ENCODE measurements at places on chromosomes 4 and X.

DNA sequence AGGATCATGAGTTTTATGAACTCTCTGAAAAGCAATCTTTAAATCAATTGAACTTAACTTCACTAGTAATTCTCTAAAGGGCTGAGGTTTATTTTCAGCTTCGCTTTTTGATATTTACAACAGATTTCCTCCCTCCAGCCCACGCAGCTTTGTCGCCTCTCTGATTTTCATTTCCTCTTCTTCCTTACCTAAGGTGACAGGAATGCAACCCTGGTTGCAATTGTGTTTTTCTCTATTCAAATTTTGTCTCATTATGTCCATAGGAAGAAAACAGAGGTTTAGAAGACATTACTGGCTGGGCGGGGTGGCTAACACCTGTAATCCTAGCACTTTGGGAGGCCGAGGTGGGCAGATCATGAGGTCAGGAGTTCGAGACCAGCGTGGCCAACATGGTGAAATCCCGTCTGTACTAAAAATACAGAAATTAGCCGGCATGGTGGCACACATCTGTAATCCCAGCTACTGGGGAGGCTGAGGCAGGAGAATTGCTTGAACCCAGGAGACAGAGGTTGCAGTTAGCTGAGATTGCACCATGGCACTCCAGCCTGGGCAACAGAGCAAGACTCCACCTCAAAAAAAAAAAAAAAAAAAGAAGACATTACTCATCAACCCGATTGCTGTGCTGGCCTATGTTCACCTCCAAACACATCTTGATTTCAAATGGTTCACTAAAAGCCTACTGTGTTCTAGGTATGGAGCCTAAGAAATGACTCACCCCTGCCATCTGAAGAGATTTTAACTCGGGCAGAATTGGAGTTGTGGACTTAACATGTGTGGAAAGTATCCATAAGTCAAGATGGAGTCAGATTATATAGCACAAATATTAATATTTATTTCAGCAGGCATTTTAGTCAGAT lies 36.8 kb downstream of the VSIG4 start:
- no peak for DNase-seq

GRCh38 chr4:41514766-41515481 lies 23.0 kb upstream of the LIMCH1 start:
- DNase-seq = no peak

DNA sequence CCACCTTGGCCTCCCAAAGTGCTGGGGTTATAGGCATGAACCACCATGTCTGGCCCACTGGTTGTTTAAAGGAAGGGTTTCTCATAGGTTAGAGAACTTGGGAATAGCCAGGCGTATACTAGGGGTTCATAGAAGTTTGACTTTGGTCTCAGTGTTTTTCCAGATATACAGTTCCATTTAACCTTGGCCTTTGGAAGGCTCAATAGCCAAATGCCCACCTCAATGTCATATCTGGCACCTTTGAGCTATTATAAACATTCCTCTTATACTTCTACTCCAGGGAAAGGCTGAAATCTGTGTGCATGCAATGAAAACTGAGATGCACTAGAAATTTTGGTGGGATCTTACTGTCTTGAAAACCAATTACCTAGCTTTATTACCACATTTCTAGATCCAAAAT lies 47.5 kb upstream of the PROM1 start:
- no peak for DNase-seq

- DNase-seq = no peak
These were observed 14.7 kb downstream of the CNOT6L start for GRCh38 chr4:77804471-77804870.

GRCh38 chr4:81207828-81208227 lies 7.2 kb downstream of the PRKG2 start:
- DNase-seq = peak; percentile 44

- no peak for DNase-seq
These were observed 197.2 kb downstream of the NR3C2 start for GRCh38 chr4:148245015-148245414.

DNA sequence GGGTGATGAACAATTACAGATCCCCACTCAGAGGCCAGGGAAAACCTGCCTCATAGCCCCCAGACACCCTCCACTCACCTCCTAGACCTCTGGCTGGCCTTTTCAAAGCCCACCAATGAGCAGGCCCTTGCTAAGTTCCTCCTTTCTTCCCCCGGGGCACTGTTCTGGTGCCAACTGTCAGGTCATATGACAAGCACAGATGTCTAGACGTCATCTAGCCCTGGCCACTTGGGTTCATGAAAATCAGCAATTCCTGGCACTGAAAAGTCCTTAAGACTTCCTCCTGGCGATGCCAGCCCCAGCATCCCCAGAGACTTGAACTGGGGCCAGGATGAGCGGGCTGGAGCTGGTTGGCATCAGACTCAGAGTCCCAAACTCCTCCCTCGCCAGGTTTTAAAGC lies 115.6 kb upstream of the NALF2 start:
- DNase-seq = no peak

- no peak for DNase-seq
These were observed 145.6 kb downstream of the AMELX start for GRCh38 chrX:11438767-11439166.

- DNase-seq = peak; percentile 34
These were observed 18.4 kb downstream of the IL21 start for GRCh38 chr4:122602277-122603142.

DNA sequence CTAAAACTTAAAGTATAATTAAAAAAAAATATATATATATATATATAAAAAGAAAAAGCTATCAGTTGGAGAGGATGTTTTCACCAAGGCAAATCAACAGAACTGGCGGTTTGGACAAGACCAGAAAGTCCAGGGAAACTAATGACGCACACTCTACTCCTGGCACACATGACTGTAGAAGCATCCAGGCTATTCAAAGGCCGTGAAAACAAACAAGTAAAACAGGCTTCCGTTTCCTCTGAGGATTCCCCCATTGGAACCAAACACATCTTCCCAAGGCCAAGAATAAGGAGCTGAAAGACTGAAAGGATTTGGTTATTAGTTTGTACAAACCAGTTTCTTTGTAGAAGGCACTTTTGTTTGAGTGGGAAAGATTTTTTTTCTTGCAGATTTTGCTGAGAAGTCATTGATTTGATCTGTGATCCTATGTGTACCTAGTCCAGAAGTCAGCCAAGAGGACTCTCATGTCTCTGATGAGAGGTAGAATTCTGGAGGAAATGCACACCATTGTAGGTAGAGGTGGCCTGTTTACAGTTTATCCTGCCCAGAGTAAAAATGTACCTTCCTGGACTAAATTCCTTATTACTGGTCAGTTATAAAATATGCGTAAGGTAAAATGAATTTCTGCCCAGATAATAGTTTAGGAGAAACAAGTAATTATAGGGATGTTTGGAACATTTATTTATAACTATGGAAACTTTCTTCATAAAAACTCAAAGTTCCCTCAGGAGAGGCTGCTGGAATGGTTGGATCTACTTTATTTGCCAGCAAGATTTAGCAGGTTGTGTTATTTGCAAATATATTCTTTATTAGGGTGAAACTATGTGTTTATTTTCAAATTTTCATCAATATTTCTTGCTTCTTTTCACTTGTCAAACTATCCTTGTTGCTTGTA lies 66.5 kb downstream of the DMP1 start:
- peak; percentile 40 for DNase-seq

GRCh38 chr4:3526456-3526855 lies 5.8 kb downstream of the LRPAP1 start:
- DNase-seq = no peak

GRCh38 chr4:169658196-169658595 lies 37.8 kb downstream of the CLCN3 start:
- no peak for DNase-seq

GRCh38 chrX:66014084-66014483 lies 25.8 kb downstream of the VSIG4 start:
- no peak for DNase-seq

DNA sequence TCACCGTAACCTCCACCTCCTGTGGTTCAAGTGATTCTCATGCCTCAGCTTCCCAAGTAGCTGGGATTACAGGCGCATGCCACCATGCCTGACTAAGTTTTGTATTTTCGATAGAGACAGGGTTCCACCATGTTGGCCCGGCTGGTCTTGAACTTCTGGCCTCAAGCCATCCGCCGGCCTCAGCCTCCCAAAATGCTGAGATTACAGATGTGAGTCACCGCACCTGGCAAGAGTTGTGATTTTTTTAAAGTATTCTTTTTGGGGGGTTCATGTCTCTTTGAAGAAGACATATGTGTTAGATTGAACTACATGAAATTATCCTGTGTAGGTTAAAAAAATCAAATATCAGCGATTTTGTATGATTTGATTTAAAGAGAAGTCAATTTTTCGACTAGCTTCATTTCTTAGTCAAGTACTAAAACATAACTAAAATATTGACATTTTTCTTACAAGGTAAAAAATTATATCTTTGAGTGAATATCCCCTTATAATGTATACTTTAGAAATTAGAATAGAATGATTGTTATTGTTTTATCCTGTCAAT lies 60.3 kb upstream of the ANTXR2 start:
- peak; percentile 52 for DNase-seq

GRCh38 chrX:153818571-153819383 lies 11.6 kb downstream of the PDZD4 start:
- no peak for DNase-seq

DNA sequence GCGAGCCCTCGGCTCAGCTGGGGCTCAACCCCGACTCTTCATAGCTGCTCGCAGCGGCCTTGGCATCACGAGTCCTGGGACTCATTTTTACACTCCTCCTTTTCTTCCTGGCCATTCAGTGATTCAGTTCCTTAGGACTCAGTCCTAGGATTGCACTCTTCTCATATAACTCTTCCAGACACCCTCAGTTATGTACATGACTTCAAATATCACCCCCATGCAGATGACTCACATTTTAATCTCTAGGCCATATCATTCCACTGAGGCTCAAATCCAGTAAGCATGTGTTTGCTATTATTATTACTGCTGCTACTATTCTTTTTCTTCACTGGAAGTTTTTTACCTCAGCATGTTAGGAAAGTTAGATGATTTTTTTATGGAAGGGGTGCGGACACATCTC lies 14.4 kb downstream of the ITGB1BP2 start:
- no peak for DNase-seq

GRCh38 chrX:32798990-32799389 lies 412.4 kb downstream of the DMD start:
- DNase-seq = no peak

DNA sequence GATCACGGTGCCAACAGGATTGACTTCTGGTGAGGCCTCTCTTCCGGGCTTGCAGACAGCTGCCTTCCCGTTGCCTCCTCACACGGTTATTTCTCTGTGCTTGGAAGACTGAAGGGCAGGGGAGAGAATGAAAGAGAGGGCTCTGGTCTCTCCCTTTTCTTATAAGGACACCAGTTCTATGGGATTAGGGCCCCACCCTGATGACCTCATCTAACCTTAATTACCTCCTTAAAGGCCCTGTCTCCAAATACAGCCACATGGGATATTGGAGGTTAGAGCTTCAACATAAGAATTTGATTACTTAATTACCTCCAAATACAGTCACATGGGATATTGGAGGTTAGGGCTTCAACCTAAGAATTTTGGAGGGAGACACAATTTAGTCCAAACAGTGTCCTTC lies 46.5 kb downstream of the EVC start:
- no peak for DNase-seq

GRCh38 chr4:3322059-3322550 lies 29.3 kb downstream of the RGS12 start:
- no peak for DNase-seq

DNA sequence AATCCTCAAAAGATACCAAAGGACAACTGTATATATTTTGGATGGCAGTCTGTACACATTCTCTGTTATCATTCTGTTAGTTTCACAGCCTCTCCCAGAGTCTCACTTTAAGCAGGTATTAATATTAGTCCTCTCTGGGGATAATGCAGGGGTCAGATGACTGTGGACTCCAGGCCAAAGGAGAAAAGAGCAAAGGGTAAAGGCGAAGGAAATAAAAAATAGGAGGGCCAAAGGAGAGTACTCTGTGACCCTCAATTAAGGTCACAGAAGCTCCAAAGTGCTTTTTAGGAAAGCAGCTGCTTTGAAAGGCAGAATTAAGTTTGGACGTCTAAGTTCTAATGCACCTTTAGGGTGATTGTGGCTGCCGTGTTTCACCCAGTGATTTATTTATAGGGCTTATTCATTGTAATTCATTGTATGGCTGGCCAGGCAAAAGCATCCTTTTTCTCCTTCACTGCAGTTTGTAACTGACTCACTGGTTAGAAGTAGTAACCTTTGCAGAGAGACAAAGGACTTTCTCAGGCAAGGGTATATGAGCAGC lies 7.8 kb downstream of the MSMO1 start:
- DNase-seq = no peak

- DNase-seq = peak; percentile 14
These were observed 146.7 kb upstream of the PSAPL1 start for GRCh38 chr4:7581477-7581876.

- no peak for DNase-seq
These were observed 77.8 kb upstream of the SLC4A4 start for GRCh38 chr4:71261001-71261400.

- no peak for DNase-seq
These were observed 411.9 kb upstream of the ACTRT1 start for GRCh38 chrX:128464116-128464515.

GRCh38 chr4:52824603-52825459 lies 37.3 kb upstream of the RASL11B start:
- peak; percentile 30 for DNase-seq

DNA sequence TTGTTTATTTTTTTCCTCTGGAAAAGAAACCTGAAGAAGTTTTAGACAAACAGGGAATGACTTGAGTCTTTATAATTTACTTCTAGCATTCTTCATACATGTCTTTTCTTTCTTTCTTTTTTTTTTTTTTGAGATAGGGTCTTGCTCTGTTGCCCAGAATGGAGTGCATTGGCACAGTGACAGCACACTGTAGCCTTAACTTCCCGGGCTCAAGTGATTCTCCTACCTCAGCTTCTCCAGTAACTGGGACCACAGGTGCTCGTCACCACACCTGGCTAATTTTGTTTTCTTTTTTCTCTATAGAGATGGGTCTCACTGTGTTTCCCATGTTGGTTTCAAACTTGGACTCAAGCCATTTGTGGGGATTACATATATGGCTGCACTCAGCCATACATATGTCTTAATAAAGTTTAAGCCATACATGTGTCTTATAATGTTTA lies 71.8 kb downstream of the RAPGEF2 start:
- DNase-seq = no peak

GRCh38 chrX:74465424-74465823 lies 44.1 kb downstream of the SLC16A2 start:
- DNase-seq = no peak

DNA sequence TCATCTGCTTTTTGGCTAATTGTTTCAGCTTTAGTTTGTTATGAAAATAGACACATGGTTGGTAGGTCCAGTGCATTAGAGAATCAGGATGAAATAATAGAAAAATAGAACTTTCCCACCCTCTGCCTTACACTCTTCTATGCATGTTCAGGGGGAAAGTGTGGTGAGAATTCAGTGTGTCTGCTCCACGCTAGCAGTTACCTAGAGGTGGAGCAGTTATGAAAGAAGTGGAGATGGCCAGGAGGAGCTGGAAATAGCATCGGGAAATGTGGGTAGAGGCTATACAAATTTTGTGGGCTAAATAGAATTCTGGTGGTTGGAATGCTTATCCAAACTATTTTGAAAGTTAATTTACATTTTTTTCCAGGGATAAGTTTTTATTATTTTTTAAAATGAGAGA lies 91.4 kb upstream of the MAD2L1 start:
- no peak for DNase-seq

Data from trophoblast cell (in vitro differentiated cells and primary cell).